ENCODE measurements at places on chromosomes 6 and 20.

GRCh38 chr20:33305589-33306057 is 22.6 kb downstream of the BPIFB1 start:
- DNase-seq = no peak

GRCh38 chr6:163971841-163972838 is 557.6 kb downstream of the QKI start:
- no peak for DNase-seq

DNA sequence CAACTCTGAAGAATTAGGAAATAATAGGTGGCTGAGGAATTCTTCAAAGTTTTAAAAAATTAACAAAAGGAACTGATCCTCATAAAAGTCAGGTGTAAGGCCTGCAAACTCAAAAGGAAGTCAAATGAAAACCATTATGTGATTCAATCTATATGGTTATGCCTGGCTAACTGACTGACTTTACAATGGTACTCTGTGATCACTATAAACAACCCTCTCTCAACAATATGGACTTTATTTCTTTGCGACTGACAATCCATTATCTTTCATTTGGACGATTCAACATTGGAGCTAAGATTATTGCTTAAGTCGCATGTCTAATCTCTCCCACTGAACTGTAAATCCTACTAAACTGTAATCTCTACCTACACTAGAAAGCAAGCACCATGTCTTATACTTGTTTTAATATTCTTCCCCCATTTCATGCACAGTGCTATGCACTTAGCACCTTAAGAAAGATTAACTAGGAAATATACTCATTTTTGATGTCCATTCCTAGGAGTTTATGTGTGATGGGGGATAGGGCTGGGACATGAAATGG is 1.4 kb downstream of the STK38 start:
- DNase-seq = no peak

DNA sequence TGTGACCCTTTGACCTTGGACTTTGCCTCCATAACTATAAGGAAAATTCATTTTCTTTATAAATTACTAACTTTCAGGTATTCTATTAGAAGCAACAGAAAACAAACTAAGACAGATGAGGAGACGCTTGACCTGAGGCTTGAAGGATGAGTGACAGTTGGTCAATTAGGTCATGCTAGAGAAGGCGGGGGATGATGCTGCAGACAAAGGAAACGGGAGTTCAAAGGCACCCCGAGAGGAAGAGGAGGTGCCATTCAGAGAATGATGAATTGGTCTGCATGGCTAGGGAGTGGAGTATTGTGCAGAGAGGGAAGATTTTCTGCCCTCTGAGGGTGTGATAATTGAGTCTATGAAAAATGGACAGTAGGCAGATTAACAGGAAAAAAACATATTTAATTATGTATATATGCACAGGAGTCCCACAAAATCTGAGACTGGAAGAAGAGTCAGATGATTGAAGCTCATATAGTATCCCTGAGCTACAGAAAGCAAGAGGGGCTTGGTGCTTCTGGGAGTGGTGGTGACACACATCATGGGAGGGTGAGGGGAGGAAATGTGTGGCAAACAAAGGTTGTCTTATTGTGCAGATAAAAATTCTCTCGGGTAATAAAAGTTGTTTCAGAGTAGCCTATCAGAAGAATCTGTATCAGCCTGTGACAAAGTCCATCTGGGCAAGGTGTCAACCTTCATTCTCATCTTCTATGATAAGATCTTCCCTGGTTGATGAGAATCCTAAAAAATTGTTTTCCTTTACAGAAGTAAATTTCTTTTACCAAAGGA is 20.4 kb upstream of the FUCA2 start:
- DNase-seq = no peak

DNA sequence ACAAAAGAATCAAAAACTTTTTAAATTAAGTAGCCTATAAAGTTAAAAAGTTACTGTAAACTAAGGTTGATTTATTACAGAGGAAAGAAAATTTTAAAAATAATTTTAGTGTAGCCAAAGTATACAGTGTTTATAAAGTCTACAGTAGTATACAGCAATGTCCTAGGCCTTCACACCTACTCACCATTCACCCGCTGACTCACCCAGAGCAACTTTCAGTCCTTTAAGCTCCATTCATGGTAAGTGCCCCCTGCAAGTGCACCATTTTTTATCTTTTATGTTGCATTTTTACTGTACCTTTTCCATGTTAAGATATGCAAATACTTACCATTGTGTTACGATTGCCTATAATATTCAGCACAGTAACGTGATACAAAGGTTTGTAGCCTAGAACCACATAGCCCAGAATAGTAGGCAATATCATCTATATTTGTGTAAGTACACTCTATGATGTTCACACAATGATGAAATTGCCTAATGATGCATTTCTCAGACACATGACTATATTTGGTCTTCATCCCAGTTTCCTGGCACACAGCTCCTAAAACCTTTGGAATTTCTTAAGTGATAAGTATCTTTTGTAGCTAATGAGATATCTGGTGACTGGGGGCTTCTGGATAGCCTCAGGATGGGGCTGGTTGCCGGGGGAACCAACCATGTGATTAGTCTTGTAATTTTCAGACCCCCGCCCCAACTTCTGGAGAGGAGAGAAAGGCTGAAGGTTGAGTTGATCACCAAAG is 111.0 kb downstream of the MRPL14 start:
- DNase-seq = no peak

DNA sequence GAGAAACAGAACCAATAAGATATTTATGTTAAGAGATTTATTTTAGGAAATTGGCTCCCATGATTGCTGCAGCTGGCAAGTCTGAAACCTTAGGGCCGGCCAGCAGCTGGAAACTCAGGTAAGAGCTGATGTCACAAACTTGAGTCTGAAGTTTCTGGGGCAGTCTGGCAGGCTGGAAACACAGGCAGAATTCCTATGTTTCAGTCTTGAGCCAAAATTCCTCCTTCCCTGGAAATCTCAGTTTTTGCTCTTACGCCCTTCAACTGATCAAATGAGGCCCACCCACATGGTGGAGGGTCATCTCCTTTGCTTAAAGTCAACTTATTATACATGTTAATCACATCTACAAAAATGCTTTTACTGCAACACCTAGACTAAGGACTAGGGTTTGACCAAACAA is 184.1 kb downstream of the SOD2 start:
- DNase-seq = no peak

DNA sequence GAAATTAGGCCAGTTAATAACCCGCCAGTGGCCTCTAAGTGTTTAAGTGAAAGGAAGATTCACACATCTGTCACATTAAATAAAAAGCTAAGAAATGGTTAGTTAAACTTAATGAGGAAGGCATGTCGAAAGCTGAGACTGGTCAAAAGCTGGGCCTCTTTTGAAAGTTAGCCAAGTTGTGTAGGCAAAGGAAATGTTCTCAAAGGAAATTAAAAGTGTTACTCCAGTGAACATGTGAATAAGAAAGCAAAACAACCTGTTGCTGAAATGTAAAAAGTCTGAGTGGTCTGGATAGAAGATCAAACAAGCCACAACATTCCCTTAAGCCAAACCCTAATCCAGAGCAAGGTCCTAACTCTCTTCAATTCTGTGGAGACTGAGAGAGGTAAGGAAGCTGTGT is 10.9 kb upstream of the MTRF1L start:
- DNase-seq = no peak

GRCh38 chr6:21946298-21946783 is 350.5 kb downstream of the PRL start:
- no peak for DNase-seq

- DNase-seq = no peak
Observed at GRCh38 chr6:10961837-10962236, 75.0 kb downstream of the SYCP2L start.

DNA sequence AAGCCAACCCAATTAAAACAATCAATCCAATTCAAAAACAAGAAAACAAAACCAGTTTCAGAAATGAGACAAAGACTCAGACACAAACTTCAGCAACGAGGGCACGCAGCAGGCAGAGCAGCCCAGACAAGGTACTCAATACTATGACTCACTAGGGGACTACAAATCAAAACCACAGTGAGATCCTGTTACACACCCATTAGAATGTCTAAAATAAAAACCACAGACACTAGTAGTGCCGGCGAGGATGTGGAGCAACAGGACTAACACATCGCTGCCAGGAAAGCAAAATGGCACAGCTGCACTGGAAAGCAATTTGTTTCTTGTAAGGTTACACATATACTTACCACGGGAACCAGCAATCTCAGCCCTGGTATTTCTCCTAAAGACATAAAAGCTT is 28.4 kb upstream of the MAS1L start:
- no peak for DNase-seq

- no peak for DNase-seq
Observed at GRCh38 chr6:131175564-131175963, 40.3 kb downstream of the AKAP7 start.

- no peak for DNase-seq
Observed at GRCh38 chr6:20166210-20166609, 46.1 kb downstream of the MBOAT1 start.

Measured in C1 segment of cervical spinal cord (tissue), 14 donors.